ENCODE measurements at places on chromosomes 3 and 15. TPM values are rescaled to one million over a fixed set of nuclear protein-coding genes. Genes with fewer than 3 reads are reported as not detected.

Gene RHOV
- 0.16 TPM for total RNA-seq

Gene PDCD7
- total RNA-seq = 18.8 TPM

Gene PLA2G4B
- total RNA-seq = 0.36 TPM

Gene VGLL3
- 584 TPM for total RNA-seq

Gene HHLA2
- total RNA-seq = not detected
